ENCODE measurements at places on chromosomes 16 and 17.

DNA sequence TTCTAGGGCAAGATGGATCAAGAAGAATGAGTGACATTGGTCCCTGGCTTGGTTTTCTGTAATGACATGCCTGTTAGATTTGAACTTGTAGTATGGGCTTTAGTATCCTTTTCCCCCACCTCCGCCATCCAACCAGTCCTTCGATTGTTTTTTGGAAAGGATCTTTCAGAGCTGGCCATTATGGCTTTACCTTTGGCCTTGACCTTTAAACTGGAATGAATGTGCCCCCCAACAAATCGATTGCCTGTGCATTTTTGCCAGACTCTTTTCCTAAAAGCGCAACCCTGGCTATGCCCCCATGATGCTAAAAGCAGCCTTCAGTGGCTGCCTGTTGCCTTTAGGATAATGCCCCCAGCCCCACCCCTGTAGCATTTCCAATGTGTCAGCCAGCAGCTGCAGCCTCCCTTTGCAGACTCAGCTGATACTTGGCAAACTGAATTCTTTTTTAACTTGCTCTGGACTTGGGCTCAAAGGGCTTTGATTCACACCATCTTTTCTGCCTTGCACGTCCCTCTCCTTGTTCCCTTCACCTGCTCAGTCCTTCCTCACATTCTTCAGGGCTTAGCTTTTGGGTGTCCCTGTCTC, 4.0 kb downstream of the GPRC5C start:
- no peak for DNase-seq

DNA sequence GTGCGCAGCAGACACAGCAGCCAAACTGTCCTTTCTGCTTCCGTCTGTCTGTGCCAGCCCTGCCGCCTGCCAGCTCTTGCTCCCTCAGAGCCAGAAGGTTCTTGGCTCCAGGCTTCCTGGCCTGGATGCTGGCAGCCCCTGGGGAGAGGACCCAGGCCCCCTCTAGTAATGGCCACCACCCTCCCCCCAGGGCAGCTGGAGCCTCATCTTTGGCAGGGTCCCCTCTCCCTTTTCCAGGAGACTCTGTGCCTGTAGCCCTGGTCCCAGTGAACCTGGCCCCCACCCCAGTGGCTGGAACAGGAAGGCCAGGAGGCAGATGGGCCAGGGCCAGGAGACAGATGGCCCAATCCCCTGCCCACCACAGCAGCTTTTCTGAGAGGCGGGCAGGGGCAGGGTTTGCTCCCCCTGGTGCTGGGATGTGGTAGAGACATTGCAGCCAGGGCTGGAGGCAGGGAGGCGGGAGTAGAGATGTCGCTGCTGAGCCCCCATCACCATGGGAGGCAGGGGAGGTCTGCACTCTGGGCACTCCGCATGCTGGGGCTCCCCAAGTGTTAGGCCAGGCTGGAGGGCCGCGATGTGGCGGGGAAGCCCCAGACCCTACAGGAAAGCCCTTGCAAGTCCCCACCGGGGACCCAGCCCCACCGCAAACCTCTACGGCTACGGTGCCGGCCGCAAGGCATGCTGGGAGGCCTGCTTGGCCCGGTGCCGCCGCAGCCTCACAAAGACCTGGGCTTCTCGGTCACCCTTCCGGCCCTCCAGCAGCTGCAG, 16.7 kb downstream of the UNC13D start:
- peak; percentile 74 for DNase-seq

- DNase-seq, result peak; percentile 99
Measured at GRCh38 chr17:79850571-79851460, 11.6 kb upstream of the CBX4 start.

GRCh38 chr16:54821731-54822130, 108.9 kb upstream of the IRX5 start:
- no peak for DNase-seq

GRCh38 chr17:73867056-73867455, 222.8 kb upstream of the SDK2 start:
- no peak for DNase-seq

- DNase-seq, result no peak
Measured at GRCh38 chr16:81376880-81377279, 62.1 kb downstream of the GAN start.

- peak; percentile 26 for DNase-seq
Measured at GRCh38 chr16:23368469-23368868, 66.4 kb downstream of the SCNN1B start.

GRCh38 chr17:64107500-64108236, 22.3 kb downstream of the ERN1 start:
- no peak for DNase-seq

GRCh38 chr17:64230791-64231408, 32.2 kb downstream of the TEX2 start:
- no peak for DNase-seq

- no peak for DNase-seq
Measured at GRCh38 chr17:1894753-1895339, 65.0 kb downstream of the RPA1 start.

- DNase-seq, result peak; percentile 77
Measured at GRCh38 chr16:67241008-67241900, 6.0 kb downstream of the FHOD1 start.

GRCh38 chr17:55327225-55328088, 62.7 kb downstream of the HLF start:
- no peak for DNase-seq

DNA sequence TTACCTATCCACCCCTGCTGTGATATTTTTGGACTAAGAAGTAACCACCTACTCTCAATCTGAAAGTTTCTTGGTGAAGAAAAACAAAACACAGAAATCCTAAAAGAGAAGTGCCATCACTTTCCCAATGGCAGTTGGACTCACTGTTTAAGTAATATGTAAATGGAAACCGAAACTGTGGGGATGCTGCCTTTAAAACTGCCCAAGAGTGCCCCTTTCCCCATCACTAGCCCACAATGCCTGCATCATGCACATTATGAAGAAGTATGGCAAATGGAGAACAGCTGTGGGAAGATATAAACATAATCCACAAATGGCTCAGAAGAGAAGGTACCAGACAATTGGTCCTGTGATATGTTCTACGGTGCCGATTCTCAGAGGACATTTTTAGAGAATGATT, 33.5 kb upstream of the SLC6A2 start:
- DNase-seq, result no peak

GRCh38 chr17:82930043-82930923, 90.5 kb upstream of the ZNF750 start:
- no peak for DNase-seq

DNA sequence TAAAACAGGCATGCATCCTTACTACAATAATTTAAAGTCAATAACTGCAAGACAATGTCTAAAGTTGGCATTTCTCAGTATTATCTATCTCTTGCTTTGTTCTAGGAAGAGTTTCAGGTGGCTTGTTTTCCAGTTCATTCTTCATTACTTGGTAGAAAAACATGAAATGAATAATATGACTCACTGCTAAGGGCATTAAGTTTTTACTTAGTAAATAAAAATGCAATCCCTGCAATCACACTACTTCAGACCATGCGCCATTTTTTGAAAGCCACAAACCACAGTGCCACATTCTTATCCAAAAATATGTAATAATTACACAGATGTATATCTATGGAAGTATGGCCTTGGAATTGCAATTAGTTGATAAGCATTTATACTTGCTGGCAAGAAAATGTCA, 55.4 kb downstream of the CREBBP start:
- no peak for DNase-seq

GRCh38 chr17:48568499-48569239, 9.5 kb downstream of the HOXB4 start:
- no peak for DNase-seq
